Left kidney (tissue), 8 donors: ENCODE measurements at places on chromosomes 6 and 20. TPM values are rescaled to one million over a fixed set of nuclear protein-coding genes. Genes with fewer than 3 reads are reported as not detected.

DNA sequence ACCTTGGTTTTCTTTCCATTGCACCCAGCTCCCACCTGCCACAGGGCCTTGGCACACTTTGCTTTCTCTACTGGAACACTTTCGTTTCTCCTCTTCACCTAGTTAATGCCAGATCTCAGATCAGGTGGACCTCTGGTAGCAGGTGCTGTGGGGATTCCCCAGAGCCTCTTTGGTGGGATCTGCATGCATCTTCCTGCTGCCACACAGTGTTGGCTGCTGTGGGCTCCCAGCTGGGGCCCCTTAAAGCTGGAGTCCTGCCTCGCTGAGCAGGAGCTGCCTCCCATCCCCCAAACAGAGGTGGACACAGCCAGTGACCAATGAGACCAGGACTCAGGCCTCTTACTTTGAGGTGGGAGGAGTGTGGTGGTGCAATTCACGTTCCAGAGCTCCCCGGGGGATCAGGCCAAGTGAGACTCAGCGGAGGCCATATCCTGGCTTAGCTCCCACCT lies 28.4 kb downstream of the CEBPB start:
- no peak for DNase-seq

- no peak for DNase-seq
These were observed 2.6 kb downstream of the SMIM29 start for GRCh38 chr6:34246249-34246562.

- no peak for DNase-seq
These were observed 3.3 kb downstream of the CEBPB start for GRCh38 chr20:50193836-50194421.

- DNase-seq = no peak
These were observed 46.2 kb downstream of the TTI1 start for GRCh38 chr20:37986873-37987601.

GRCh38 chr6:75602246-75603105 lies 796 bp downstream of the SENP6 start:
- DNase-seq = peak; percentile 50

DNA sequence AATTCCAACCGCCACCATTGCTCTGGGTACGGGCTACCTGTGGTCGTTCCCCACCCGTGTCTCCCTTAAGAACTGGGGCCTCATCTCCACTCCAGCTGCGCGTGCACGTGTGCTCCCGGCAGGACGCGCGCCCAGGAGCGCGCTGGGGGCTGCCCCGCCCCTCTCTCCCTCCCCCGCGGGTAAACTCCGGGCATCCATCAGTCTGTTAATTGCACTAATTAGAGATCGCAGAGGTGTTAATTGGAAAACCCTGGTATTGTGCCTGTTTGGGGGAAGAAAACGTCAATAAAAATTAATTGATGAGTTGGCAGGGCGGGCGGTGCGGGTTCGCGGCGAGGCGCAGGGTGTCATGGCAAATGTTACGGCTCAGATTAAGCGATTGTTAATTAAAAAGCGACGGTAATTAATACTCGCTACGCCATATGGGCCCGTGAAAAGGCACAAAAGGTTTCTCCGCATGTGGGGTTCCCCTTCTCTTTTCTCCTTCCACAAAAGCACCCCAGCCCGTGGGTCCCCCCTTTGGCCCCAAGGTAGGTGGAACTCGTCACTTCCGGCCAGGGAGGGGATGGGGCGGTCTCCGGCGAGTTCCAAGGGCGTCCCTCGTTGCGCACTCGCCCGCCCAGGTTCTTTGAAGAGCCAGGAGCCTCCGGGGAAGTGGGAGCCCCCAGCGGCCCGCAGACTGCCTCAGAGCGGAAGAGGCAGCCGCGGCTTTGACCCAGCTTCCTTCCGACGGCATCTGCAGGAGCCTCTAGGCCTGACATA lies 14.4 kb downstream of the FOXP4 start:
- DNase-seq = no peak

GRCh38 chr6:14089224-14089623 lies 28.3 kb upstream of the CD83 start:
- DNase-seq = no peak

DNA sequence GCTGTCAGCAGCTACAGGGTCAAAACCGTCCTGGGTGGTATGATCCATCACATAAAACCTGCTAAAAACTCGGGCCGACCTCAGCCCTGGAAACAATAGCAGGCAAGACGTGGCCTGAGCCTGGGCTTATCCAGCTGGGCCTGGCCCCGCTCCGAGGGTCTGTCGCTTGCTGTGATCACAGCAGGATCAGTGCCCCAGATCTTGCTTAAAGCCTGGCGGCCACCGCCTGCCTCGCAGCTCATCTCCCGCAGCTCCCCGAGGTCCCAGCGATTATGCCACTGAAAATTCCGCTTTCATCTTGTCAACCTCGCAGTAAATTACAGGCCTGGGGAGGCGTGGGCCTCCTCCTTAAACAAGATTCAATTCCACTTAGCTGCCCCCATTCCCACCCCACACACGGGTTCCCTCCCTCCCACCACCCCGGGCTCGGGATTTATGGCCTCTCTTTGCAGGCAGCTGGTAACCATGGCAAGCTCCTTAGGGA lies 40.1 kb downstream of the CDH22 start:
- peak; percentile 44 for DNase-seq

- DNase-seq = no peak
These were observed 783.4 kb upstream of the CHD6 start for GRCh38 chr20:42401613-42402012.

DNA sequence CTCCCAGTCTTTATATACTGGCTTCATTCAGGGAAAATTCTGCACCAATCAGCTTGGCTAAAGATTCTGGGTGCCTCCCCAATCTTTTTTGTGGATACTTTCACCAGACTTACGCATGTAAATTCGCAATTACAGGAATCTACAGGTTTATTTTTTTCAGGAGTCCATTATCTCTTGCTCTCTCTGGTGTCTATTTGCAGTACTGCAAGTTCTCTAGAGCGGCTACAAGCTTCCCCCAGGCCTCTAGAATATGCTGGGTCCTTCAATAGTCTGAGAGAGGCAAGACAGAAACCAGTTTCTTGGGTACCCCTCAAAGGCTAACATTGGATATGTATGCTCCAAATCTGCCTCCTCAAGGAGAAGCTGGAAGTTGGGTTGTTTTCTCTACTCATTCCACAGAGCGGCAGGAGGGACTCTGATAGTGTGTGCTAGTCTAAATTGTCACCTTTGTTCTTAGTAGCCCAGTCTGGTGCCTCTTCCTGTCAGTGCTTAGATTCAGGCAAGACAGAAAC lies 58.5 kb downstream of the SUN5 start:
- no peak for DNase-seq

GRCh38 chr6:21342501-21342900 lies 251.1 kb upstream of the SOX4 start:
- DNase-seq = no peak

- peak; percentile 46 for DNase-seq
These were observed 37.4 kb upstream of the SLC9A8 start for GRCh38 chr20:49775229-49775693.

DNA sequence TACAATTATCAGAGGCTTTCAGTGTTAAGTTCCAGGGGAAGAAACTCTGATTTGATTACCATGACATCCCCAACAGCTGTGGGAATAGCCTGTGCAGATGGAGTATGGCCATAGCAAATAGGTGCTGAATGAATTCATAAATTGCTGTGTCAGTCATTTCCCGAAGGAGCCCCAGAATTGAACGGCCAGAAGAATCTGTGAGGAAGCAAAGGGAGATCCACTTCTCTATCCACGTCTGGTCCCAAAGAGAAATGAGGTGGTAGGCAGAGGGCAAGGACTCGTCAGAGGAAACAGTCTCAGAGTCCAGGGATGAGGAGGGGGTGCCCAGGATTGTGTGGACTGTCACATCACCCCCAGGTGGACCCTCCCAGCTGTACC lies 3.1 kb upstream of the TAF8 start:
- no peak for DNase-seq

Gene C6orf120
- polyA plus RNA-seq = 42.1 TPM

DNA sequence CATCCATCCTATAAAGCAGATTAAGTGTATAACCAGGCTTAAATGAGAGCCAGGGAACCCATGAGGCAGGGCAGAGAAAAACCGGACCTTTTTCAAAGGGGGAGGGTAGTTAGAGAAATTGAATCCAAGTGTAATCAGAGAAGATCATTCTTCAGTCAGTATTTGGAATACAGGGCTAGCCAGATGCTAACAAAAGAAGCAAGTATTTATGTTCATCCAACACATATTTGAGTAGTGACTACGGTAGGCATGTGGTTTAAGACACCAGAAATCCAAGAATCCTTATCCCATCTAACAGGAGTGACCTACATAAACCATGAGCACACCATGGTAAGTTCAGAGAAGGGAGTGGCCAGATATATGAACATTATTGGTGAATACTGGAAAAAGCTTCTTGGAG lies 46.8 kb upstream of the FAM83C start:
- DNase-seq = no peak

Gene APCDD1L
- polyA plus RNA-seq = 13.7 TPM

DNA sequence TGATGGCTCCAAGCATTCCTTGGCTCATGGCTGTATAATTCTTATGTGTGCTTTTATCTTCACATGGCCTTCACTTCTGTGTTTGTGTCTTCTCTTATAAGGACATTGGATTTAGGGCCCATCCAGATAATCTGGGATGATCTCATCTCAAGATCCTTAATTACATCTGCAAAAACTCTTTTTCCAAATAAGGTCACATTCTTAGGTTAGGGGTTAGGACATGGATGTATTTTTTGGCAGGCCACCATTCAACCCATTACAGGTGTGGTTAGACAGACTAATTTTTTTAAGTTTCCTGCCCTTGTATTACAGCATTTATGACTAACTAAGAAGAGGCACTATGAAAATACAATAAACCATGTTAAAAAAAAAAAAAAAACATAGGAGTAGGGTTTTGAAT lies 254.0 kb downstream of the TPBG start:
- no peak for DNase-seq

DNA sequence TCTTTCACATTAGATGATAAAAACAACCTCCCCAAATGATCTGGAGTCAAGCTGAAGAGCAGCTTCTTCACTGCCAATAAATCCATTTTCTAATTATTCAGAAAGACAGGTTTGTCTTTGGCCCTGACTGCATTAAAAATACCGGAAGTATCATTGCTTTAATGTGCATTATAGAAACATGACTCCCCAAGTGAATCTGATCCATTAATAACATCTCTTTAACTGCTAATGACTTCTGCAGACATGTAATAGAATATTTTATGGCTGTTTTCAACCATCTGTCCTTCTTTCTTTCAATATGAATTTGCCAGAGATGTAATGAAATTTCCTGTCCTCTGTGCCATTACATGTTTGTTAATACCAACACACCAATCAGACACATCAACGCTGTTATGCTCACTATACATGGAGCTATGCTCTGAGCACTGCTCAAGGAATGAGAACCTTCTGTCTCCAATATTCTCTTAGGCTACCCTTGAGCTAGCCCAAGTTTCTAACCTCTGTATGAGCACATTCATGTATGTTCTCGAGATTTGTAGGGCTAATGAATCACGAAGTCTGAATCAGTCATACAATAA lies 87.8 kb downstream of the LYRM4 start:
- DNase-seq = no peak

Gene QKI
- 225 TPM for polyA plus RNA-seq

Gene LY6G6D
- not detected for polyA plus RNA-seq

GRCh38 chr20:38449046-38449445 lies 13.9 kb upstream of the SNHG17 start:
- no peak for DNase-seq

- no peak for DNase-seq
These were observed 1159.1 kb upstream of the CITED2 start for GRCh38 chr6:140533526-140533925.

GRCh38 chr6:81172056-81172740 lies 580.3 kb downstream of the TENT5A start:
- no peak for DNase-seq

DNA sequence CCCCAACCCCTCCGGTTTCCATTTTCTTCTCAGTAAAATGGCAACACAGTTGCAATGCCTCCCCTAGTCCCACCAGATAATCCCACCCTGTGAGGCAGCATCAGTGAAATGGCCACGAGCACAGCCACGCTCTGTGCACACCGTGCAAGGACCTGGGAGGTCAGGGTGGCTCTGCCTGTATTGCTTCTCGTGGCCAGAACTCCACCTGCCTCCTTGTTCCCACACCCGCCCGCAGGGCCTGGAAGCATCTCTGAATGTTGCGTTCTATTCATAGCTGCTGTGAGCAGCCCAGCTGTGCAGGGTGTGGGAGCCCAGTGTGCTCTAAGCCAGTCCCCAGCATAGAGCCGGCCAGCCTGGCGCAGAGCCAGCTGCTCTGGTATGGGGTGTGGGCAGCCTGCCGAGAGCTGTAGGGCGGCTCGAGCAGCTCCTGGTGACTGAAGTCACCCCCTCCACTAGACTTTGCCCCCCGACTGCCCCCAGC lies 161.1 kb downstream of the DLL1 start:
- DNase-seq = peak; percentile 49

Gene OVOL2
- 0.60 TPM for polyA plus RNA-seq

Gene ZSCAN31
- 12.0 TPM for polyA plus RNA-seq

DNA sequence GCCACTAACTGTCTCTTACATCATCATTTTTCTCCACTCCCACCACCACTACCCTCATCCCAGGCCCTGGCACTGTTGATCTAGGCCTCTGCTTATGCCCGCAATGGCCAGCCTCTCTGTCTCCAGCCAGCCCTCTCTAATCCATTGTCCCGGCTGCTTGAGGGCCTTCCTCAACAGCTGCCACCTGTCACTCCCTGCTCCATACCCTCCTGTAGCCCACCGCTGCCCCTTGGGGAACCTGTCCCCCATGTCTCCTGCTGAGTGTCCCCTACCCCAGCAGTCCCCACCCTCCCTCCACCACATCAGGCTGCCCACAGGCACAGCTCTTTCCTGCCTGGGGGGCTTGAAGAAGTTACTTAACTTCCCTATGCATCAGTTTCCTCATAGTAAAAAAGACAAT lies 13.4 kb downstream of the TEAD3 start:
- DNase-seq = no peak

Gene OSBPL2
- polyA plus RNA-seq = 43.6 TPM

DNA sequence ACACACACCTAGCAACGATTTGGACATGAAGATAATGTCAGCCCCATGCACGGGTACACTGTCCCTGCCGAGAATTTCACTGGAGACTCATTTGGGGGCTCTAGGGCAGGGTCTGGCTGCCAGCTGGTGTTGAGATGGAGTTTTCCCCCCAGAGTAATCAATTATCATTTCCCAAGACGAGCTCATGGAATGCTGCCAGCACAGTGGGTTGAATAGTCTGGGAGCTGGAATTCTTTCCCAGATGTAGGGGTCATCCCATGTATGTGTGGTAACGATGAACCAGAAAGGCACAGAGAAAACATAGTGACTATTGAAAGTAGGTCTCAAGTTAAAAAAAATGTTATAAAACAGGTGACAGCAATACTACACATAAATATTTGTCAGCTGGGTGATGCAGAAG lies 579.9 kb downstream of the MAFB start:
- no peak for DNase-seq

DNA sequence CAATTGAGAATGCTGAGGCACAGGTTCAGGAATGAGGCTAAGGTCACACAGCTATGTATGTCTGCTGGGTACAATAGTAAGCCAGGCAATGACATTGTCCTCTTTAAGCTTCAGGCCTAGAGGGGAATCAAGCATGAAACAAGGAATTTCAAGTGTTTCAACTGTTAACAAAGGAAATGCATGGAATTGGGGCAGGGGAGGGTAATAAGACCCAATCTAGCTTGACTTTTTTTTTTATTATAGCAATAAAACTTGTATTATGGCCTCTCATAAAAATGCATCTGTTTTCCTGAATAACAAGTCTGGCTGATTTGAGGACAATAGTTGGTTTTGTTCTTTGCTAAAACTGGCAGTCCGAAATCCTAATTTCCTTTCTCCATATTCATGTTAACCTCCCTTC lies 336.7 kb downstream of the CBLN4 start:
- DNase-seq = peak; percentile 30
